ENCODE measurements at places on chromosomes 13 and 19. TPM values are rescaled to one million over a fixed set of nuclear protein-coding genes. Genes with fewer than 3 reads are reported as not detected.

- no peak for DNase-seq
Observed at GRCh38 chr19:35363001-35363590, 4.8 kb downstream of the FFAR3 start.

- no peak for DNase-seq
Observed at GRCh38 chr13:30051531-30052060, 201.2 kb upstream of the UBL3 start.

MBD3L2 gene
- polyA plus RNA-seq = not detected

CD70 gene
- 0.91 TPM for polyA plus RNA-seq

GRCh38 chr19:5908773-5909442 is 4.2 kb downstream of the VMAC start:
- no peak for DNase-seq

USHBP1 gene
- 5.6 TPM for polyA plus RNA-seq

DNA sequence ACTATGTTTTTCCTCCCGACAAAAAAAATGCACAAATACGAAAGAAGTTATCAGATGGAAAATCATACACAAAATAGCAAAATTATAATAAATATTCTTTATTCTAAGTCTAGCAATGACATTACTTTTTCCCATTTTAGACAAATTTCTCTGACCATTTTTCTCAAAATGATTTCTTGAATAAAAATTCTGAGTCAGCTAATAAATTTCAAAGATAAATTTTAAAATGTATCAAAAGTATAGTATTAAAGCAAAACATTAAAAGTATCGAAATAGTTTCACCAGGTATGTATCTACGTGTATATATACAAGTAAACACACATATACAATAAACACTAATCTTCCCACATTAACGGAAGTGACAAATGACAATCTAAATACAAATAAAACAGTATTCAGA is 8.9 kb downstream of the ZC3H13 start:
- no peak for DNase-seq

GRCh38 chr13:44231786-44232516 is 141.7 kb upstream of the SERP2 start:
- DNase-seq = no peak

- DNase-seq = no peak
Observed at GRCh38 chr19:54352546-54352945, 12.2 kb downstream of the LAIR1 start.

GRCh38 chr19:46723471-46723870 is 6.6 kb upstream of the PRKD2 start:
- no peak for DNase-seq

POGLUT2 gene
- polyA plus RNA-seq = 33.4 TPM

DNA sequence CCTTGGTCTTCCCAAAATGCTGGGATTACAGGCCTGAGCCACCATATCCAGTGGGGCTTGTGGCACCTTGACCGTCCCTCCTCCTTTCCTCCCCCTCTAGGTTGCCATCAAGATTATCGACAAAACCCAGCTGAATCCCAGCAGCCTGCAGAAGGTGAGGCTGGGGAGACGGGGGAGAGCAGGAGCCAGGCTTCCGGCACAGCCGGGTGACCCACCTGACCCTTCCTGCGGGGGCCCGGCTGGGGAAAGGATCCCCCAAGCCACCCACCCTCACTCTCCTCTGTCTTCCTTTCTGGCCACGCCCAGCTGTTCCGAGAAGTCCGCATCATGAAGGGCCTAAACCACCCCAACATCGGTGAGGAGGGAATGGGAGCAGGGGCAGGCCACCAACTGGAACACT is 11.9 kb downstream of the MARK4 start:
- DNase-seq = no peak

DYRK1B gene
- 47.0 TPM for polyA plus RNA-seq

PGLYRP2 gene
- not detected for polyA plus RNA-seq

RUBCNL gene
- polyA plus RNA-seq = 3.3 TPM

DNA sequence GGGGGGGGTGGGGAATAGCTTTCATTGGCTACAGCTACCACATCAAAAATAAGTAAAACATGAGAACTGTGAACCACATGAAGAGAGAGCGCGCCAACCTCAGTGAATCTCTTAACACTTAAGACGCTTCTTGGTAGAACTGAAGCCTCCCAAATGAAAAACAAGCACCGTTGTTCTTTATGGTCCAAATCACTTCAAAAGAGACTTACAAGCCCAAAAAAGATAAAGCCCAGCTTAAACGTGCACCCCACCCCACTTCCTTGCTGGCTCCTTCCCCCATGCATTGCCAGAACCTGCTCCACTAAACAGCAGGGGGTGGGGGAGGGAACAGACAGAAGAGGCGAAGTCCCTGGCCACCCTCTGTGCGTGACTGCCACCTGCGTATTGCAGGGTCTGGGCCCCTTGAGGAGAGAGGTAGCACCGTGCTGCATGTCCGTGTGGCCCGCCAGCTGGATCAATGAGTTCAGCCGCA is 479.1 kb downstream of the FOXO1 start:
- DNase-seq = no peak

DNA sequence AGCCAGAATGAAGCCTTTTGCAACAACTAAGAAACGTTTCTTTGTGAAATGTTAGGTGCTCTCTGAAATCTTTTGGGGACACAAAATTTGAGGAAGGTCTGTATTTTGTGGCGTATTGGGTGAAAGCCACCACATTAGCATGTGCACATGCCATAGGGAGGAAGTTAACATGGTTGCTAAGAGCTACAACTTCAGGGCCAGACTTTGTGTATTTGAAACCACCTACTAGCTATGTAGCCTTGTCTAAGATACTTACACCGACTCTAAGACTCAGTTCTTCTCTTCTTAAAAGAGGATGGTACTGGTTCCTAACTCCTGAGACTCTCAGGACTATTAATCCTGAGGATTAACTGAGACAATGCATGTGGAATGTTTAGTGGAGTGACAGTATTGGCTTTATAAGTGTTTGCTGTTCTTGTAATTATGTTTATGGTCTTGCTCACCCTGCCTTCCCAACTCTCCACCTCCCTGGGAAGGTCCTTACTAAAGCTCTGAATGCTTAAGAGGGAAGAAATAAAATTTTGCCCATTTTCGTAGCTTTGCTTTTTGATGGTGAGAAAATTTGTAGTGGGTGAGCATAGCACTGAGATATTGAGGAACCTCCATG is 15.5 kb downstream of the SERP2 start:
- no peak for DNase-seq

DNA sequence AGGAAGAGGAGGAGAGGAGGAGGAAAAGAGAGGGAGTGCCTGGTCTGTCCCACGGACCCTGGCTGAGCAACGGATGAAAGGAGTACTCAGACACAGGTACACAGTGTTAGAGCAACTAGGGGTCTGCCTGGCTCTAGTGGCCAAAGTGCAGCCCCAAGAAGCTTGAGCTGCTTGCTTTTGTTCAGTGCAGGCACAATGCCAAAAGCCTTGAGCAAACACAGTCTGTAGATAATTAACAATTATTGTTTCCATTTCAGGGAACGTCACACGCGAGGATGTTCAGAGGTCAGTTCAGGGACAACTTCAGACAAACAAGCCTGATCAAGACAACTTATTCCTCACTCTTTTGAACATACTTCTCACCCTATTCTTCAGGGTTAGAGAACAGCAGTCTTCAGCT is 32.2 kb upstream of the ZNF726 start:
- no peak for DNase-seq

GRCh38 chr13:107870400-107870799 is 344.9 kb downstream of the LIG4 start:
- DNase-seq = no peak

- DNase-seq = no peak
Observed at GRCh38 chr13:22161871-22162270, 491.0 kb downstream of the FGF9 start.

DCT gene
- polyA plus RNA-seq = 0.75 TPM

ZNF66 gene
- polyA plus RNA-seq = 2.2 TPM

DNA sequence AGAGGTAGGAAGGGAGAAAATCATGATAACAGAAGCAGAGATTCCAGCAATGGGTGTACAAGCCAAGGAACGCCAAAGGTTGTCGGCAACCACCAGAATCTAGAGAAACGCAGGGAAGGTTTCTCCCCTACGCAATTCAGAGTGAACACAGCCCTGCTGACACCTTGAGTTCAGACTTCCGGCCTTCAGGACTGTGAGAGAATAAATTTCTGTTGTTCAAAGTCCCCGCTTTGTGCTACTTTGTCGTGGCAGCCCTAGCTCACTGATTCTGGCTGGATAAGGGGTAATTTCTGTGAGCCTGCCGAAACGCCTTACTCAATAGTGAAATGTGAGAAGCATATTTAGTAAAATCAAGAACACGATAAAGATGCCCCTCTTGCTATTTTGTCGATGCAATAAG is 5.3 kb upstream of the CLEC4G start:
- no peak for DNase-seq

- DNase-seq = no peak
Observed at GRCh38 chr13:23740002-23740401, 149.2 kb downstream of the MIPEP start.

CGB5 gene
- polyA plus RNA-seq = not detected

DNA sequence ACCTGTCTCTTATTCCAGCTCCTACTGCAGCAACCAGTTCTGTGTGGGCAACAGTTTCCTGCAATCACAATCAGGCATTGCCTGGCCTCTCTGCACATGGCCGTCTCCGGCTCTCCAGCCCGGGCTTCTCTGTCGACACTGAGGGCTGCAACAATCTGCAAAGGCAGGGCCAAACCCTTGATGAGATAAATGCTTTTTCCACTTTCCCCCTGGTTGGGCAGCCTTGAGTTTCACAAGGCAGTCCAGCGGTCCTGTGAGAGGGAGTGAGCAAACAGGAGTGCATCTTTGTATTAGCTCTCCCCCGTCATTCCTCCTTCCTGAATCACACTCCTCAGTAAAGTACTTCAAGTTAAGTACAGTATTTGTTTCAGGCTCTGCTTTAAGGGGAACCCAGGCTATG is 40.7 kb upstream of the VWA8 start:
- peak; percentile 36 for DNase-seq

- DNase-seq = no peak
Observed at GRCh38 chr19:7307590-7308218, 13.5 kb upstream of the INSR start.

ZNF880 gene
- 13.3 TPM for polyA plus RNA-seq

GRCh38 chr13:79405831-79406596 is at the start of gene RBM26:
Gene RBM26, minus strand, starts transcription at chr13:79406255. Its CDS starts 481 bp downstream, at chr13:79405774.
- DNase-seq = peak; percentile 99

GNA15 gene
- polyA plus RNA-seq = 1.8 TPM

DNA sequence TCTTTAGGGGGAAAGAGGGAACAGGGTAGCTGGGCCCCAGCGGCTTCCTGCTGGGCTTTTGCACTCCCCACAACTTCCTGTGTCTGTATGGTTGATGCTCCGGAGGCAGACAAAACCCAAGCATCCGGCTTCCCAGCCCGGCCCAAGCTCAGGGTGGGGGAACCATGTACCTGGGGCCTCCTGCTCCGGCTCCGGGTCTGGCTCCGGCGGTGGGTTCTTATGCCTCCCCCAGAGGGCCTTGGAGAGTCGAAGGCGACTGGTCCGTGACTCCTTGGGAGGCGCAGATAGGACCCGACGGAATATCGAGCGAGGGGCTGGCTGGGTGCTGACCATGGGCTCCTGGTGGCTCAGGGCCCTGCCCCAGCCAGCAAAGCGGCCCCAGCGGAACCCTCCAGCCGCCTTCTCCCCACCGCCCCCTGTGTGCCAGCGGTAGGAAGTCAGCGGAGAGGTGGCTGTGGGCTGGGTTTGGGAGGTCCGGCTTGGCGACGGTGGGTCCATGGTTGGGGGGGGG is 428 bp downstream of the RASAL3 start:
- DNase-seq = no peak

Measured in muscle of back (tissue), 13 donors.